Astrocyte of the cerebellum (primary cell): ENCODE measurements at places on chromosomes 1 and 21.

GRCh38 chr1:234769986-234770795 lies 160.2 kb upstream of the IRF2BP2 start:
- no peak for DNase-seq

DNA sequence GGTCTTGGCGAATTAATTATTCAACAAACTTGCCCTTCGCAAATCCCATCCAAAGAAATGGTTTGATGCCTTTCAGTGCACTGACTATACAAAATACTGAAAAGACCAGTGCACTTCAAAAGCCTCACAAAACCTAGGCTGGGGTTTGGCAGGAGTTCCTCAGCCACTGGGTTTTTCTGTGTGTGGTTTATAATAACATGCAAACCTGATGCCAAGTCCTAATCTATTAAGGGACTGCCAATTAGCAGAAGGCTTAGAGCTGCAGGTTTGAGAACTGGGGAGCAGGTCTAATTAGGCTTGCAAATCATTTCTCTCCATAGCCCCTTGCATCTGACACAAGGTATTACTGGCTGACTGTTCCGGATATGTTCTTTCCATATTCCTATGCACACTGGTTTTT lies 27.7 kb downstream of the PLPP3 start:
- DNase-seq, result peak; percentile 91

- no peak for DNase-seq
Measured at GRCh38 chr21:34074283-34075090, 1.1 kb downstream of the MRPS6 start.

DNA sequence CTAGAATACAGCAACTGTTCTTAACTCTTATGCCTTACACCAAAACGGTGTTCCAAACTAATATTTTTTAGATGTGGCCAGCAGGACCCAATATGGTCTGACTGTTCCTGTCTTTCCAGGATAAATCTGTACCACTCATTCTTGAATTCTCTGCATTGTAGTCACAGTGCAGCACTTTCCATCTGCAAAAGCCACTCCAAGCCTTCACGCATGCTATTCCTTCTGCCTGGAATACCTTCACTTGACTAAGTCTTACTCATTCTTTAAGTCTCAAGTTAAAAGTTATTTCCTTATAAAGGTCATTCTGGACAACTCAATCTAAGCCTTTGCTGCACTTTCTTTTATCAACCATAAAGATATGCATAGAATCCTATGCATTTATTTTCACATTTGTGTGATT lies 1194.5 kb downstream of the PLA2G4A start:
- no peak for DNase-seq

DNA sequence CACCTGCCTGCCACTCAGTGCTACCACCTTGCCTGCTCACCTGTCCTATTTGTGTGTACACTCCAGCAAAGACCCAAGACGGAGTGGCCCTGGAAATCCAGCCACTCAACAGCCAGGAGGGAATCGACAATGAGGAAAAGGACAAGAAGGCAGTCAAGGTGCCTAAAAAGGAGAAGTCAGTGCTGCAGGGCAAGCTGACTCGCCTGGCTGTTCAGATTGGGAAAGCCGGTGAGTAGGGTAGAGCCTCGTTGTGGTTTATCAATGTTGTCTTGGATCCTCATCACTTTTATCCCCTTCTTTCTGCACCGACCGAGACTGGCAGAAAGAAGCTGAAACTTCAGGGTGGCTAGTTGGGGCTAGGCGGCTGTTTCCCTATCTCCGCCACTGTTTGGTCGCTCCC lies 61.4 kb upstream of the LAX1 start:
- no peak for DNase-seq

- no peak for DNase-seq
Measured at GRCh38 chr1:225450491-225451191, 22.8 kb upstream of the LBR start.

GRCh38 chr1:201887116-201887866 lies 1.4 kb upstream of the SHISA4 start:
- DNase-seq, result no peak

DNA sequence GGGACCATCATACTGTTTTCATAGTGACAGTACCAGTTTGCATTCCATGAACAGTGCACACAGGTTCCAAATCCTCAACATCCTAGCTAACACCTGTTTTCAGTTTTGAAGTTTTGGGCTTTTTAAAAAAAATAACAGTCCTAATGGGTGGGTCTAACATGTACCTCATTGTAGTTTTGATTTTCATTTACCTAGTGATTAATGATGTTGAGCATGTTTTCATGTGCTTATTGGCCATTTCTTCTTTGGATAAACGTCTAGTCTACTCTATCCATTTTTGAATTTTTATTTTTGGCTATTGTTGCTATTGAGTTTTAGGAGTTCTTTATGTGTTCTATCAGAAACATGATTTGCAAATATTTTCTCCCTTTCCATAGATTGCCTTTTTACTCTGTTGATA lies 3.4 kb downstream of the GBP6 start:
- DNase-seq, result no peak

DNA sequence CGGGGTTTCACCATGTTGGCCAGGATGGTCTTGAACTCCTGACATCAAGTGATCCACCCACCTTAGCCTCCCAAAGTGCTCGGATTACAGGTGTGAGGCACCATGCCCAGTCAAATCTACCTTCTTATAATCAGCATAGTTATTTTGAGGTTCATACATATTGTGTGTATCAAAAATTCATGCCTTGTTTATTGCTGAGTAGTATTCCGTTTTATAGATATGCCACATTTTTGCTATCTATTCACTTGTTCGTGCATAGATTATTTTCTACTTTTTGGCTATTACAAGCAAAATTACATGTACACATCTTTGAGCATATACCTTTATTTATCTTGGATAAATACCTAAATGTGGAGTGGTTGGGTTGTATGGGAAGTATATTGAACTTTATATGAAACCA lies 344.9 kb downstream of the CAMTA1 start:
- no peak for DNase-seq

DNA sequence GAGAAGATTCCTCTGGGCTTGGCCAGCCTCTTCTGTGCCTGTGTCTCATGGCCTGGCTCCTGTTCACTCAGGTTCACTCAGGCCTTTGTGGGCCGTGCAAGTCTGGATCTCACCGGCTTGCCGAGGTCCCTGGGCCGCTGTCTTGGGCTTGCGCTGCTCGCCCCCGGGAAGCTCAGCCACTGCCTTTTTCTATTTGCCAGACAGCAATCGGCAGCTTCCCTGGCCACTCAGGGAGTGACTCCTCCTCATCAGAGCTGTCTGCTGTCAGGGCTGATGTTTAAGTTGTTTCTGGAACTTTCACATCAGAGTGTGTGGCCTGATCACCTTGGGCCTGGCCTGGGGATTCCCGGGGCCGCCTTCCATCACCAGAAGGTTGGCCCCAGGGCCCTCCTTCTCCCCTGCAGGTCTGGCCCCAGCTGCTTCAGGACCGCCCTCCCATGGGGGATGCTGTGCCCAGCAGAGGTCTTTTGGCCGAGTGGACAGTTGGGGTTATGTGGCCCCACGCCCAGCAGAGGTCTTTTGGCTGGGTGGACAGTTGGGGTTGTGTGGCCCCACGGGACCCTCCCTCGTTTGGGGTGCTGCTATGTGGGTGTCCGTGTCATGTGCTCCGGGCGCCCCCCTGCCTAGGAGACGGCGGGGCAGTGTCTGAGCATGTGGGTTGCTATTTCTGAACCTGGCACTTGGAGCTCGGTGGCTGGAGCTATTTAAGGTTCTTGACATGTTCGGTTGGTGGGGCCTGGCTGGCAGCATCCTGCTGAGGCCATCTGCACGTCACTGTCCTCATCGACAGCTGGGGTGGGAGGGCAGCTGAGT lies 12.5 kb downstream of the SLX9 start:
- no peak for DNase-seq

DNA sequence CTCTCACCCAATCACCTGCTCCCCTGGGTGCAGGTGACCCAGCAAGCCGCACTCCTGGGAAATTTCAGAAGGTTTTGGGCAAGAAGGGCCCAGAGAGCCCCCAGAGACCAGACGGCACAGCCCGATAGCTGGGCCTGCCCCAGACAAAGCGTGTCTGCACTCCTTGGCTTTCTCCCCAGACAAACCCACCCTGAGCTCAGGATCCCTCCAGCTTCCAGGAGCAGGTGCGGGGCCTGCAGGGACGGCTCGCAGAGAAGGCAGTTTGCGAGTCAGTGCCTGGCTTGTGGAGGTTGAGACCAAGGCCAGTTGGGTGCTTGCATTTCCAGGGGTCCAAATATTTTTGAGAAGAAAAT lies 6.7 kb downstream of the PDE9A start:
- no peak for DNase-seq

DNA sequence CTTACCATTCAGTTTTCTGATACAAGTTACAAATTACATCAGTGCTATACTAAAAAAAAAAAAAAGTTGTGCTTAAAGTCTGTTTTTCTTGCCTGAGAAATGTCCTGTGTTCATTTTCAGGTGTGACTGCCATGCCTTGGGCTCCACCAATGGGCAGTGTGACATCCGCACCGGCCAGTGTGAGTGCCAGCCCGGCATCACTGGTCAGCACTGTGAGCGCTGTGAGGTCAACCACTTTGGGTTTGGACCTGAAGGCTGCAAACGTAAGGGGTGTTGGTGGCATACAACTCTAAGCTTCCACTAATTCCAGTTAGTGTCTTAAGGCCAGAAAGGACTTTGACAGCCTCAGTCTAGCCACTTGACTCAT lies 60.1 kb upstream of the LAMC2 start:
- DNase-seq, result no peak

DNA sequence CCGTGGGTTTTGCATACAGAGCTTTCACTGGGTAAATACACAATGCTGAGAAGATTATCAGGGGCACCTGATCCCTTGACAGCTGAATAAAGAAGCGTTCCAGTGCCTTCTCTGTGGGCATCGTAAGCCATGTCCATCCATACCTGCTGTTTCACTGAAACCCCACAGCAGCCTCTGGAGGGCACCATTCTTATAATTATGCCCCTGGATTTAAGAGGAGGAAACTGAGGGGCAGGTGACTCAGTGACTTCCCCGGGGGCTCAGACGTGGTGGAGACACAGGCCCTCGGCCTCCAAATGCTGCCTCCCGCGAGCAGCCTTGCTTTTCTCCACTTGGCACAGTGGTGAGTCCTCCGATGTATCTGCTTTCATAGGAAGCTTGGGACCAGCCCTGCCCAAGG lies 56.7 kb downstream of the B3GALT5 start:
- no peak for DNase-seq

- DNase-seq, result no peak
Measured at GRCh38 chr21:39065917-39066316, 117.3 kb downstream of the PSMG1 start.

- DNase-seq, result no peak
Measured at GRCh38 chr1:230101556-230101955, 34.5 kb downstream of the GALNT2 start.

DNA sequence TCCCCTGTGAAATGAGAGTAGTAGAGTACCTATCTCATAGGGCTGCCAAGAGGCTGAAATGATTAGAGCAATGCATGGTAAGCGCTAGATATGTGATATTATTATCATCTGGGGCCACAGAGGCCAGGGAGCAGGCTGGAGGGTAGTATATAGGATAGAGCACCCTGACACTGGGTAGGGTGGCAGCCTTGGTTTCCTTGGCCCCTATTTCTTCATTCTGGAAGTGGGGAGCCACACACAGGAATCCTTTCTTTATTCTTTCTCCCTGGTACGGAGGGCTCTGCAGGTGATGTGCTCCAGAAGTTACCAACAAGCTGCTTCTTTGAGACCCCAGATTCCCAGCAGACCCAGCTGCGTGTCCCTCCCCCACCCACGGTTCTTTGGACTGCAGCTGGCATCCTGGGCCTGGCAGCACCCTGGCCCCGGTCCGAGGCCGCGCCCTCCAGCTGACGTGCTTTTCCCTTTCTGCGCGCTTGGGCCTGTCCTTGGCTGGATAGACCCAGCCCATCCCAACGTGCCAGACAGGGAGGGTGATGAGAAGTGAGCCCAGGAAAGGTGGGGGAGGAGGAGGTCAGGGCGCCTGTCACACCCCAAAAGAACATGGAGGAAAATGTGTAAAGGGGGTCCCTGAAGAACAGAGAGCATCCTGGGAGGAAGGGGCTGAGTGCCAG lies 18.2 kb downstream of the INAVA start:
- DNase-seq, result no peak

DNA sequence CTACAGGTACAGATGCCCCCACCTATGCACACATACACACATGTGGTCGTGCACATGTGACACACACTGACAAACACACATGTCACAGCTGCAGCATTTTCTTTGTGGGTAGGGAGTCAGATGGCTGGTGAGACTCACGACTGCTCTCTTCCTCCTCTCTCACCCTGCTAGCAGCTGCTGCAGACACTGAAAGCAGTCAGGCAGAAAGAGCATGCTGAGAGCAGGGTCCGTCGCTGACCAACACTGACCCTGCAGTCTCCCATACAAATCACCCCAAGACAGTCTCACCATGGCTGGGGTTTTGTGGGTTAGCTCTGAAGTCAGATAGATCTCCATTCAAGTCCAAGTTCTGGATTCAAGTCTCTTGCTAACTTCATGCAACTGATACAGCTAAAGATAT lies 188.3 kb downstream of the ASTN1 start:
- DNase-seq, result no peak

- DNase-seq, result peak; percentile 82
Measured at GRCh38 chr1:15918962-15919715, 56.8 kb downstream of the ZBTB17 start.
